ENCODE measurements at places on chromosomes 12 and 14.

DNA sequence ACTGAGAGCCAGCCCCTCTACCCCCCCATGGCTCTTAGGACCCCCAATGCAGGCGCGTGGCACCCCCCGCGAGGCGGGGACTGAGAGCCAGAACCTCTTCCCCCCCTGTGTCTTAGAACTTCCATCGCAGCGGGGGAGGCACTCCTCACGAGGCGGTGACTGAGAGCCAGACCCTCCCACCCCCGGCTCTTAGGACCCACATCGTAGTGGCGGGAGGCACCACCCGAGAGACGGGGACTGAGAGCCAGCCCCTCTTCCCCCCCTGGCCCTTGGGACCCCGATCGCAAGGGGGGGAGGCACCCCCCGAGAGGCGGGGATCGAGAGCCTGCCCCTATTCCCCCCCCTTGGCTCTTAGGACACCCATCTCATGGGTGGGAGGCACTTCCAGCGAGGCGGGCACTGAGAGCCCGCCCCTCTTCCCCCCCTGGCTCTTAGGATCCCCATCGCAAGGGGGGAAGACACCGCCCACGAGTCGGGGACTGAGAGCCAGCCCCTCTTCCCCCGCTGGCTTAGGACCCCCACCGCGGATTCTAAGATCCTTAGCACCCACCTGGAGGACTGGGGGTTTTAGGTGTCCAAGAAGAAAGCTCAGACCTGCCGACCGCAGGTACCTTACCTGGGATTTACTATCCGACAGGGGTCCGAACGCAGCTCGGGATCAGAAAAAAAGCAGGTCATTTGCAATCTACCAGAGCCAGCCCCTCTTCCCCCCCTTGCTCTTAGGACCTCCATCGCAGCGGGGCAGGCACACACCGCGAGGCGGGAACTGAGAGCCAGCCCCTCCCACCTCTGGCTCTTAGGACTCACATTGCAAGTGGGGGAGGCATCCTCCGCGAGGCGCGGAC lies 44.9 kb downstream of the DDX11 start:
- no peak for DNase-seq

DNA sequence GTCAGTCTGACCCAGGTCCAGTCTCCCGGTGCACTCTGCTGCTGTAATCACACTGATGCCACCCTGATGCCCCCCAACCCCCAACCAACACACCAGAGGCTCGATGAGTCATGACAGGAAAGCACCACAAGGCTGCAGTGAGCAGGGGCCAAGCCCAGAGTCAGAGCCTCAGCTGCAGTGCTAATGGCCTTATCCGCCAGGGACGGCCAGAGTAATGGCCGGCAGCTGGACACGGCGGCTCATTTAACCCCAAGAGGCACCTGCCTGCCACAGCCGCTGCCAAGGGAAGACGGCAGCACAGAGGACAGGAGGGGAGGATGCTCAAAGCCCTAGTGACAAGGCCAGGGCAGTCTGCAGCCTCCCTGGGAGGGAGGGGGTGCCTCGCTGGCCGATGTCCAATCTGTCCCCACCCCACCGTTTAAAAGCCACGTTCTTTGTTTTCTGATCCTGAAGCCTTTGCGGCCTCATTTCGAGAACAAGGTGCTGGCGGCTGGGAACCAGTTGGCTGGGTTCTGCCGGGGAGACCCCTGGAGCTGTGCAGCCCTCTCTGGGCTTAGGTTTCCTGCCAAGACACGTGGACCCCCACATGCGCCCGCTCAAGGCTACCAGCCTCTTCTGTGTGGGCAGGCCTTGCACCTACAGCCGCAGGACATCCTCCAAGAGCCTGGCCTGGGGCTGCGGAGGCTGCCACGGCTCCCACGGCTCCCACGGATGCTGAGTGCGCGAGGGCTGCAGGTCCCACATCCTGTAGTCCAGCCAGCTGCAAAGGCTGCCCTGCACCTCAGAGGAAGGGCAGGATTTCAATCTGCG lies 13.1 kb downstream of the CCDC85C start:
- no peak for DNase-seq

DNA sequence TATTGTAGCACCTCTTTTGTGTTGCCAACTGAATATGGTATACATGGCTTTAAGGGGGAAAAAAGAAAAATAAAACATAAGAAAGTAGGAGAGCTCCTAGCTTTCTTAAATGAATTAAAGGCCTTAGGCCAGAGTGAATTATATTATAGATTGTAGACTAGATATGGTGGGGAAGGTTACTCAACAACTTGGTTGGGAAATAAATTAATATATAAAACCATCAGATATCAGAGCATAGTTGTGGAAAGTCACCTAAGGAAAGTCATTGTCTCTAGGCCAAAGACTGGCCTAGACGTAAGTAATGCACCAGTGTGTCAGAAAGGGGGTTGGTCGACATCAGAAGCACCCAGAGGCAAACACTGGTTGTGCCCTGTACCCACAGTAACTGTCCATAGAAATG lies 391.8 kb downstream of the RAD51B start:
- DNase-seq = no peak

GRCh38 chr14:82757776-82758175 lies 1224.1 kb upstream of the SEL1L start:
- DNase-seq = no peak

DNA sequence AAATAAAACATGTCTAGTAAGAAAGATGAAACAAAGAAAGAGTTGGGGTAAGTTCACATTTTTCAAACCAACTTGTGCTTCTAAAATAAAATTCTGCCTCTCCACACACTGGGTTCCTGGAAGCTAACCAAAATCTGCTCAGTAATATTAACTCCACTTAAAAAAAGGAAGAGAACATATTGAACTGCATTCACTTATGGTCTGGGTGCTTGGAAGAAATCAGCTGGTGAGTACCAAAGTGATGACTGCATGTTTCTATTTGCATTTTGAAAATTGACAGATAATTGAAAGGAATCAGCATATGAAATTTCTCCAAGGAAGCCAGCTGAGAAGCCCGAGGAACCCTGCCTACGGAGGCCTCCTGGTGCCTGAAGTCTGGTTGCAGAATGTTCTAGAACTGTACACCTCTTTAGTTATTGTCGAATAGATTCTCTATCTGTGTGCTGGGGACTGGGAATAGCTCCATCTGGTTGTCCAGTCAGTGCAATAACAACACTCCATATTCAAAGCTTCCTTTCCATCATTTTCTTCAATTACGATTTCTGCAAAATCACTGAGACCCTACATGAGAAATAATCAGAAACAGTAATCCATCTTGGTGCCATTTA lies 836.1 kb downstream of the VRK1 start:
- DNase-seq = no peak

DNA sequence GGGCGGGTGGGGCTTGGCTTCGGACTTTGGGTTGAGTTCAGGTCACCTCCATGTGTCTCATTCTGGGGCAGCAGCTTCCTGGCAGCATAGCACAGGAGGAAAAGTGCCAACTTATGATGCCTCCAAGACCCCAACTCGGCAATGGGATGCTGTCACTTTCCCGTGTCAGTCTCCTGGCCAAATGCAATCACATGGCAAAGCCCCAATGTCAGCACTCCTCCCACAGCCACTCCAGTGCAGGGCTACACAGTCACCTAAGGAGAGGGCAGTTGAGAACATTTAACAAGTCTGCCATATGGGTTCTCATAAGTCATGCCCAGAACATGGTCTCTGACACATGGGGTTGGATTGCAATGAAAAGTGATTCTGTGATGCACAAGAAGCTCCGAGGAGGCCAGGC lies 26.7 kb downstream of the ELK3 start:
- DNase-seq = no peak

Measured in Panc1 (cell line).